Activated T-cell treated with anti-CD3 and anti-CD28 coated beads, Interleukin-2, amount 50 U/mL, for 24 hours (primary cell): ENCODE measurements at places on chromosomes 16 and 17.
A peak's percentile ranks its signal among the peaks of the same experiment; 100 is the strongest.

DNA sequence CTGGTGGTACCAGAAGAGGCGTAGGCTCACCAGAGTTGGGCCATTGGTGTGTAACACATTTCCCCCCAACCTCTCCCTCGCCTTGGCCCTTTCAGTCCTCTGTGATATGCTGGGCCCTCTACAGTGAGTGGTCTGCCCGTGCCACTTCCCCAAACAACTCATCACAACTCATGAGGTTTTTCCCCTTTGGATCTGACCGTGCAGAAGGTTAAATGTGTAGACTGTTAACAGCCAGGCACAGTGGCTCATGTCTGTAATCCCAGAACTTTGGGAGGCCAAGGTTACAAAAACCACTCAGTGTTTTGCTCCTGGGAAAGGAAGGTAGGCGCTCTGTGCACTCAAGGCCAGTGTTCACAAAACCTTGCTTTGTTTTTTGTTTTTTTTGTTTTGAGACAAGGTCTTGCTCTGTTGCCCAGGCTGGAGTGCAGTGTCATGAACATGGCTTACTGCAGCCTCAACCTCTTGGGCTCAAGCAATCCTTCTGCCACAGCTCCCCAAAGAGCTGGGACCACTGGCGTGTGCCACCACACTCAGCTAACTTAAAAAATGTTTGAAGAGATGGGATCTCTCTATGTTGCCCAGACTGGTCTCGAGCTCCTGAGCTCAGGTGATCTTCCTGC lies 11.3 kb upstream of the CYB5B start:
- DNase-seq: peak; percentile 20

DNA sequence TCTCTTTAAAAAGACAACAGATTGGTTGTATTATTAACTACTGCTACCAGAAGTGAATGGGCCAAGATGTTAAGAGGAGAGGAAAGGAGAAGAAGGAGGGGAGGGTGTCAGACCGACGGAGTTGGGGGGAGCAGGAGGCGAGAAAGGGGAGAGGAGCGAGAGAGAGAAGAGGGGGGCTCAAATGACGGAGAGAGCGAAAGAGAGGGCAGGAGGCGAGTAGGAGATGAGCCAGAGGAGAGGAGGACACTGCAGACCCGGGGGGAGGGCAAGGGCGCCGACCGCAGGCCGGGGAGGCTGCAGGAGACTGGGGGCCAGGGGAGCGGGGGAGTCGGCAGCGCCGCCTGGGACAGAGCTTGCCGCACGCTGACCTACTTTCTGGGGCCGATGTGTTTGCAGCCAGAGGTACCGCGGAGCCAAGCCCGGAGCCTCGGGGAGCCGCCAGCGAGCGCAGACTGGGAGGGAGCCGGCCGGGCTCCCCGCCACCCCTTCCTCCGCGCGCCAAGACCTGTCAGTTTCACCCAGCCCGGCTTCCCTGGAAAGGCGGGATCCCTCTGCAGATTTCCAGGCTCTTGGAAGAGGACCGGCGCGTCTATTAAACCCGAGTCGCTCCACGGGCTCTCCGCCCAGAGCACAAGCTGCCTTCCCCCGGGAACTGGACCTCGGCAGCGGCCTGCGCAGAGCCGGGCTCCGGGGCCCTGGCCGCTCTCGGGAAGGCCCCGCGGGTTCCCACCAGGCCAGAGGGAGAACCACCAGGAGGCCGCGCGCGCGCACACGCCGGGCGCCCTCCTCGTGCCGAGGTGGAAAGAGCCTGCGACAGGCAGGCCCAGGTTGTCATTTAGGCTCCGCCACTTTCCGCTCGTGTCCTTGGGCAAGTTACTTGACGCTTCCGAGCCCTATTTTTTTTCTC lies 74.6 kb downstream of the CMC2 start:
- peak; percentile 44 for DNase-seq

GRCh38 chr16:11602321-11602720 lies 15.6 kb upstream of the LITAF start:
- no peak for DNase-seq

GRCh38 chr17:77473615-77474226 lies 333.0 kb downstream of the SEC14L1 start:
- DNase-seq: peak; percentile 54

GRCh38 chr16:74743668-74744299 lies 30.8 kb downstream of the FA2H start:
- no peak for DNase-seq

DNA sequence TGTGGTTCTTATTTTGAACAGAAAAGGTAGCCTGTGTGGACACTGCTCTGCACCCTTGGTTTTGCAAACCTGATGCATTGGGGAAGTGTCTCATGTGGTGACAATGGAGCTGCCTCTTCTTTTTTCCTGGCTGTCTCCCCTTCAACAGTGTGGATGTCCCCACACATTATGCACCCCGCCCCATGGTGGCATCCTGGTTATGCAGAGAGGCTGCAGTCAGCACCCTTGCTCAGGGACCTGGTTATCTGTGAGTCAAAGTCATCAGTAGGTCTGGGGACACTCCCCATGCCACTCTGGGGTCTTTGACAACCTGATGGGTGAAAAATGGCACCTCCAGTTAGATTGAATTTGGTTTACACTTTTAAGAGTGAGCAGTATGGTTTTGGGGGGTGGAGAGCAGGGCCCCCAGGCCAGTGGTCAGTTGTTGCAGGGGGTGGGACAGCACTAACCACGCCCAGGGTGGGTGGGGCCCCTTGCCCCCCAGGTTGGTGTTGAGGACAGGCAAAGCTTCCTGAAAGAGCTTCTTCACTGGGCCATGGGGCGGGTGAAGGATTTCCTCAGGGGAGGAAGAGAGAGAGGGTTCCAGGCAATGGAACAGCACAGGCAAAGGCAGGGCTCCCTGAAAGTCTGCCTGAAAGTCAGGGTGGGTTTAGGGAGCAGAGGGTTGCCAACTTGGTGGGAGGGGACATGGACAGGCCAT lies 24.6 kb upstream of the KCNJ12 start:
- no peak for DNase-seq

DNA sequence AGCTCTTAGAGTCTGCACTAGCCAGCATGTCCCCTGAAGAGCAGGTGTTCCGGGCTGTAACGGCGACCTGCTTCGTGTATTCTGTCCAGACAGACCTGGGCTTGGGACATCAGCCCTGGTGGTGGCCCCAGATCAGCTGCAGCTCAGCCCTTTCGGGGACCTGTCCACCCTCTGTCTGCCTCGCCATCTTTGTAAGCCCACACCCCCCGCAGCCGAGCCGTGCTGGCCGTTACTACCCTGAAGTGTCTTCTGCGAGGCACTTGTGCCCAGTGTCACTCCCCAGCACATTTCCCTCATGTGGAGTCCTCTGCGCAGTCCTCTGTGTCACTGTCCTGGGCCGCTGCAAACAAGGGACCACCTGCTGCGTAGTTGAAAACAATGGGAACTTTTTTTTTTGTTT lies 10.4 kb downstream of the CARD14 start:
- no peak for DNase-seq

DNA sequence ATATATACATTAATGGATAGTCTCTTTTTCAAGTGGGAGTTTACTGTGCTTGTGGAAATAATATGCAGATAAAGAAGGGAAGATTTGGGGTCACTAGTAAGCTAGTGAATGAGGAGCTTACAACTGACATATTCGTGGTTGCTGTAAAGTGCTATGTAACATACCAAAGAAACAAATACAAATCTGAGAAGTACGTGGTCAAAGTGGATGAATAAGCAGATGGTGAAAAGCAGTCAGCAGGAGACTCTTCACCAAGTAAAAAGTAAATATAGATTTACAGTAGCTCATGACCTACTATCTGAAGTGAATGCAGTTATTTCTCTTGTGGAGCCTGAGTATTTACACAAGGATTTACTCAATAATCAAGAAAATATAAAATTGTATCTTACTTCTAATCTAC lies 136.6 kb upstream of the ELAC2 start:
- DNase-seq: no peak

DNA sequence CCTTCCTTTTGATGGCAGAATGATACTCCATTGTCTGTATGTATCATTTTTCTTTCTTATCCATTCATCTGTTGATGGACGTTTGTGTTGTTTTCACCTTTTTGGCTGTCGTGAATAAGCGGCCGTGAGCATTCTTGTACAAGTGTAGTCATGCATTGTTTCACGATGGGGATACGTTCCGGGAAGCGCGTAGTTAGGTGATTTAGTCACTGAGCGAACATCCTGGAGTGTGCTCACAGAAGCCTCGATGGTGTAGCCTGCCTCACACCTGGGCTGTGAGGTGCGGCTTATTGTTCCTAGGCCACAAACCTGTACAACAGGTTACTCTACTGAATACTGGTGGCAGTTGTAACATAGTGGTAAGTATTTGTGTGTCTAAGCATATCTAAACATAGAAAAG lies 136.5 kb downstream of the CMIP start:
- no peak for DNase-seq

GRCh38 chr17:3738562-3739295 lies 15.0 kb downstream of the HASPIN start:
- DNase-seq: peak; percentile 80

GRCh38 chr16:80608946-80609345 lies 68.2 kb downstream of the DYNLRB2 start:
- DNase-seq: no peak

GRCh38 chr16:24075931-24076716 lies 180.0 kb upstream of the CACNG3 start:
- no peak for DNase-seq

DNA sequence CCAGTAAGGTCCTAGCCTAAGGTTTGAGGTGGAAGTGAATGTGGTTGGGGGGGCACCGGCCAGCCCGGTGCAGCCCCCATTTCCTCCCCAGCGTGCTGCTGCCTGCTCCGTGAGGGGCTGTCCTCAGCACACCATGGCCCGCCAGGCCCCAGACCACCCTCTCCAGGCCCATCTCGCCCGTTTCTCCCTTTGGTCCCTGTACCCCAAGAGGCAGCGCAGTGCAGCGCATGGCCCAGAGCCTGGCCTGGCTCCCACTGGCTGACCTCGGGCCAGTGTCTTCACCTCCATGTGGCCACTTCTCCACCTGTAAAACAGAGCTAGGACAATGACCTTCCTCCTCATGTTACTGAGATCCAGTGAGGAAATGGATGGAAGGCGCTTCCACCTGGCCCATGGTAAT lies 170.0 kb upstream of the GSE1 start:
- no peak for DNase-seq

GRCh38 chr16:85664580-85665372 lies 24.0 kb downstream of the GINS2 start:
- DNase-seq: no peak

DNA sequence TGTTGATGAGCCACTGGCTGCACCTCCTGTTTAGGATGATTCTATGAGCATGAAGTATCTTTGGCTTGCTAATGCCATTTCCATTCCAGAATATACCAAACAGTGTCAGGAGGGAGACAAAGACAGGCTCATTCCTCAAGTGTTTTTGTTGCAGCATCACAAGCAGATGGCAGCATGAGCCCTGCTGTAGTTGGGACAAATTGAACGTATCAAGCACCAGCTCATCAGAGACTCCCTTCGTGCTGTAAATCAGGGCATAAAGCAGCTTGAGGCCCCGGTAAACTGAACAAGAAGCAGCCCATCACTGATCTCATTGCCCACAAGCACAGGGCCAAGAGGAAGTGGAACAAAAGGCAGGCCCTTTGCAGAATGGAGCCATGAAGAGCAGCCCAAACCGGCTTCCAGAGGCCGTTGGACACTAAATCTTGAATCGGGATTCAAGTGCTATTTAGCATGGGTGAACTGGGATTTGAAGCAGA lies 45.9 kb upstream of the HS3ST3A1 start:
- DNase-seq: no peak

- no peak for DNase-seq
Observed at GRCh38 chr17:17779015-17779611, 57.7 kb downstream of the SREBF1 start.

DNA sequence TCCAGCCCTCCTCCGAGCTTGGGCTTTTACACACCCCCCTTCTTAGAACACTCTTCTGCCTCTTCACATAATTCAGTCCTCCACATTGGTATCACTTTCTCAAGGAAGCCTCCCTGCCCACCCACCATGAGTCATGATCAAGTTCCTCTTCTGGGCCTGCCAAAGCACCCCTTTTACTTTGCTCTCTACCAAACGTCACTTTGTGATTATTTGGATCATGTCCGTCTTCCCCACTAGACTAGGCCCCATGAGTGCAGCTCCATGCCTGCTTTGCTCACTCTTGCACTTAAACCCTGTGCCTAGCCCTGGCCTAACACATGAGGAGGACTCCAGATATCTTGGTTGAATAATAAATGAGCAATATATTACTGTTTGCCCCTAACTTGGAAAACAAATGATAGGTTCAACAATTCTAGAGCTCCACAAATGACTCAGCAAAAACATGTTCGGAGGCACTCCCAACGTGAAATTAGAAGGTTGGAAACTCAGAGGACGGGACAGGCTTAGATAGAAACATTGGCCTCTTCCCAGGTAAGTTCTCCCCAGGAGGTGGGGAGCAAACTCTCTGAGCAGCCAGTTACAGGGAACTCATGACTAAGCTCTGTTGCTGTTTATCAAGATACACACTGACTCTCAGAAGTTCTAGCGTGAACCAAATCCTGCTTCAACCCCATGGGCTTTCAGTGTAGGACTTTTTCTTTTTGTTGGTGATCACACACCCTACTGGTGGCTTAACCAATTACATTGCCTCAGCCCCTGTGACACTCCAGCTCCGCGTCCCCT lies 28.3 kb downstream of the G6PC1 start:
- peak; percentile 44 for DNase-seq

DNA sequence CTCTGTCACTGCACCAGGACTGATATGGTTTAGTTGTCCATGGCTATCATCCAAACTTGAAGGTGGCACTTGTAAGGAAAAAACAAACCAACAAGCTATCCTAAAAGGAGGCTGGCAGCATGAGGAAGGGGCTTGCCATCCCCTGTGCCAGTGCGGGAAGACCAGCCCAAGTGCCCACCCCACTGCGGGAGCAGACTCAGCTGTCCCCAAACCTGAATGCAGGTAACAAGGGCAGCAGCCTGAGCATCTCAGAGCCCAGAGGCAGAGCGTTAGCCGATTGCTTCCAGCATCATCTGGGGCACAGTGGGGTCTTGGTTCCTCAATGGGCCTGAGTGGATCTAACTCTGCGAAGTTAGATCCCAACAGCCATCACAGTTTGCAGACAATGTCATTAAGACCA lies 29.2 kb upstream of the C16orf78 start:
- DNase-seq: no peak

- DNase-seq: no peak
Observed at GRCh38 chr16:74922150-74923138, 62.5 kb downstream of the WDR59 start.

DNA sequence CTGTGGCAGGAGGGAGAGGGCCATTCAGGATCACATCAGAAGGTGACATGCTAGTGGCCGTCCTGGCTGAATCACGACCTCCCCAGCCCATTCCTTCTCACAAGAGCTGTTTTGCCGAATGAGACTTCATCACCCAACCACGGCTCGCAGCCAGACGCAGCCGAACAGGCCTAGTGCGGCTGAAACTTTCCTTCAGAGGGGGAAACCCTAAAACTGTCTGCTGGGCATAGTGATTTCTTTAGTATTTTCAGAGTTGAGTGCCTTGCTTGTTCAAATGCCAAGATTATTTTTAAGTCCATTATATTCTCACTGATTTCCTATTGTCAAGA lies 343.7 kb downstream of the CPPED1 start:
- DNase-seq: peak; percentile 34

DNA sequence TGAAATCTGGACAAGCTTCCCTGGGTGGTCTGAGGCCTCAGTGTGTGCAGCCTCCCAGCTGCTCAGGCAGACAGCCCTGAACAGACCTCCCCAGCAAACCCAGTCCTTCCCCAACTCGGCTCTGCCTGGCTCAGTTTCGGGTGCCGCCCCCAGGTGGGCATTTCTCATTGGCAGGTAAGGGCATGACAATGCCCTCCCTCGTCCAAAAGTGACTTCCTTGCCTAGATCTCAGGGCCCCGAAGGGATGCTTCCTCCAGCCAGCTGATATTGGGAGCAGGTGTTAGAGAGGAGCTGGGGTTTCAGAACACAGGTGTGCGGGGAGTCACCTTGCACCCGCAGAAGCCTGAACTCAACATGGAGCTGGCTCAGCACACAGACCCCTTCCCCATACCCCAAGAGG lies 3.8 kb upstream of the PPL start:
- DNase-seq: no peak
